Glutamatergic neuron (in vitro differentiated cells): ENCODE measurements at places on chromosomes 16 and 17. TPM values are rescaled to one million over a fixed set of nuclear protein-coding genes. Genes with fewer than 3 reads are reported as not detected.

The KCTD19 gene
- total RNA-seq: 1.0 TPM

The PRSS22 gene
- not detected for total RNA-seq

The PABPN1L gene
- 3.9 TPM for total RNA-seq

DNA sequence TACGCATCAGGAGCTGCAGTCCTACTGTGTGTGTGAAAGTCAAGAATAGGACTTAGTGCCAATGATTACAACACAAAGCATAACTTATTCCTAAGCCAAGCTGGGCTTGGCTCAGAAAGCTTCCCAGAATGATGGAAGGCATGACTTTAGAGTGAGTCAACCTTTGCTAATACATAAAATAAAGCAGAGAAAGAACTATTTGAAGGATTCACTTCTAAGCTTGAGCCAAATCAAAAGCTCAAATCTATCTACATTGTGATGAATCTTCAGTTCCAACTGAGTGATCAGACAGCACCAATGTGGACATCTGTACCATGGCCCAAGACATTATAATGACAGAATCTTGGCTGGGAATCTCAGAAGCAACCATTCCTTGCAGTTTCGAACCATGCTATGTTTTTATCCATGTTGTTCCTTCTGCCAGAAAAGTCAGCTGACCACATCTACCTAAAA is 41.4 kb downstream of the SMG6 start:
- no peak for DNase-seq

GRCh38 chr17:71909155-71909554 is 211.7 kb upstream of the SOX9 start:
- no peak for DNase-seq

The REXO5 gene
- 5.9 TPM for total RNA-seq

The ABCA10 gene
- total RNA-seq: 4.2 TPM

DNA sequence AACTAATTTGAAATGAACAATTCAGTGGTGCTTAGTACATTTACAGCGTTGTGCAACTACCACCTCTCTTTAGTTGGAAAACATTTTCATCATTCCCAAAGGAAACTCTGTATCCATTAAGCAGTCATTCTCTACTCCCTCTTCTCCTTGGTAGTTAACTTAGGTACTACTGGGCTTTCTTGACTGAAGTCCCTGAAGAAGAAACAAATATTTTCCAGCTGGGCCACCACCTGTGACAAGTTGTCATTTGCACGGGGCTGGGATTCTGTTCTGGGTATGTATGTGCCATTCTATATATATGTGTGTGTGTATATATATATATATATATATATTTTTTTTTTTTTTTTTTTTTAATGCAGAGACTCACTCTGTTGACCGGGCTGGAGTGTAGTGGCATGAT is 15.4 kb upstream of the RMI2 start:
- DNase-seq: no peak

The KRT28 gene
- total RNA-seq: not detected

DNA sequence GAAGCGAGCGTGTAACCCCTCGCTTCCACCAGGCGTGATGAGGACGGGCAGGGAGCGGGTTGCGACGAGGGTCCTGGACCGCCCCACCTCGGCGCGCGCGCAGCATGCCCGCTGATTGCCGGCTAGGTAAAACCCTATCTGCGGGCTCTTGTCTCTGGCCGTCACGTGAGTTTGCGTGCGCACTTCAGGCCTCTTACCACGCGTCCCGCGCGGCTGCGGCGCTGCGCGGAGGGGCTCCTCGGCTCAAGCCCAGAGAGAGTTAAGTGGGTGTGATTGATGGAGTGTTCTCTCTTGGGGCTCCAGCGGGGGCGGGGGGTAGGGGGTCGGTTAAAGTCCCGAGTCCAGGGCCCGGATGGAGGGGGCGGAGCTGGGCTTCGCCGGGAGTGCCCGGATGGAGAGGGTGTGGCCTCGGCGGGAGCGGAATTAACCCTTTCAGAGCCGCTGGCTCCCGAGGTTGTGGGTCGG is 7.9 kb downstream of the KDM6B start:
- DNase-seq: peak; percentile 99

GRCh38 chr16:66927918-66928649 is 2.7 kb upstream of the RRAD start:
- no peak for DNase-seq

The TBC1D3C gene
- total RNA-seq: not detected

GRCh38 chr17:47660064-47660492 is 10.4 kb downstream of the KPNB1 start:
- no peak for DNase-seq

- no peak for DNase-seq
These were observed 34.4 kb upstream of the RGS9 start for GRCh38 chr17:65102788-65103187.

The TMC5 gene
- not detected for total RNA-seq

GRCh38 chr17:4978726-4979125 is 8.7 kb downstream of the CAMTA2 start:
- DNase-seq: no peak

DNA sequence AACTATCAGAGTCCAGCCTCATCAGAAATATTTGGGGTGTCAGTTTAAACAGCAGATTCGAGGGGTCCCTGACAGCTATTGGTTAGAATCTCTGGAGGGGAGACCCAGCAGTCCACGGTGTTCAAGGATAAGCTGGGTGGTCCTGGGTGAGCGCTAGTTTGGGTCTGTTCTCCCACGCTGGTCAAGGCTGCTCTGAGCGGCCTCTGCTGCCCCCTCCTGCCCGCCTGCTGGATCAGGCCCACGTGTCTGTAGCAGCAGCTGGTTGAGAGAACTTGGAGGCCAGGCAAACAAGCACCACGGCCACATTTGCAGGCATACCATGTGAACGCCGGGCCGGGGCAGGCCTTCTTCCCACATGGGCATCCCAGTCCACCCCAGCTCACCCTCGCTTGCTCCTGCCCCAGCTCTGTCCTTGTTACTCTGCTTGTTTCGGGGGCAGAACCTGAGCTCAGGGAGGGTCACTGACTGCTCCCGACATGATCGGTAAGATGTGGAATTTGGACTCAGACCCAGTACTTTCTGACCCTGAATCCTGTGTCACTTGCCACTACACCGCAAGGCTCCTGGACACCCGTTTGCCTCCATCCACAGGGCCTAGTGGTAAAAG is 7.4 kb downstream of the FOXF1 start:
- peak; percentile 83 for DNase-seq

The CLDN9 gene
- 0.39 TPM for total RNA-seq

- DNase-seq: no peak
These were observed 85.3 kb upstream of the LGALS9 start for GRCh38 chr17:27545562-27546229.

The IKZF3 gene
- not detected for total RNA-seq

The CCDC40 gene
- 25.3 TPM for total RNA-seq

GRCh38 chr17:21164620-21165019 is 37.9 kb downstream of the DHRS7B start:
- no peak for DNase-seq

GRCh38 chr17:45336390-45337182 is 19.8 kb upstream of the MAP3K14 start:
- DNase-seq: no peak

DNA sequence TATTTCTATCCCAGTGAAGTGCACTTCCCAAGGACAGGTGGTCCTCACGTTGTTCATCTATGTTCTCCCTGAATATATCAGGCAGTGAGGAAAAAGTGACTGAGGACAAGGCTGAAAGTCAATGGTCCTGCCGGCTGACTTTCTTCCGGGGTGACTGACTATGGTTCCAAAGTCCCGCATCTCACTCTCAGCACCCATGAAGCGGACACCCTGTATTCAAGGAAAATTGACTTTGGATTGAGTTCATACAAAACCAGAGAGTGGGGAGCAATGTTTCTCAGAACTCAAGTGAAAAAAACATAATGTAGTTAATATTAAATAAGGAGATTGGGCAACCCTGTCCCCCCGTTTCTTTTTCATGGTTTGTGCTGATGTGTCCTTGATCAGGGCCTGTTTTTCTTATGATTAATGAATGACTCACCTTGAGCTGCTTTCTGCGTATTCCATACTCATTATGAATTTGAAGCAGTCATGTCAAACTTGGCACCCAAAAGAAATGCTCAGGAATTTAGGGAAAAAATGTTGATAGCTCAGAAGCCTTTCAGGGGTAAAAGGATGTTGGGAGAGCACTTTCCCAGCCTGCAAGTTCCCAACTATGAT is 184.0 kb downstream of the CYLD start:
- DNase-seq: no peak

DNA sequence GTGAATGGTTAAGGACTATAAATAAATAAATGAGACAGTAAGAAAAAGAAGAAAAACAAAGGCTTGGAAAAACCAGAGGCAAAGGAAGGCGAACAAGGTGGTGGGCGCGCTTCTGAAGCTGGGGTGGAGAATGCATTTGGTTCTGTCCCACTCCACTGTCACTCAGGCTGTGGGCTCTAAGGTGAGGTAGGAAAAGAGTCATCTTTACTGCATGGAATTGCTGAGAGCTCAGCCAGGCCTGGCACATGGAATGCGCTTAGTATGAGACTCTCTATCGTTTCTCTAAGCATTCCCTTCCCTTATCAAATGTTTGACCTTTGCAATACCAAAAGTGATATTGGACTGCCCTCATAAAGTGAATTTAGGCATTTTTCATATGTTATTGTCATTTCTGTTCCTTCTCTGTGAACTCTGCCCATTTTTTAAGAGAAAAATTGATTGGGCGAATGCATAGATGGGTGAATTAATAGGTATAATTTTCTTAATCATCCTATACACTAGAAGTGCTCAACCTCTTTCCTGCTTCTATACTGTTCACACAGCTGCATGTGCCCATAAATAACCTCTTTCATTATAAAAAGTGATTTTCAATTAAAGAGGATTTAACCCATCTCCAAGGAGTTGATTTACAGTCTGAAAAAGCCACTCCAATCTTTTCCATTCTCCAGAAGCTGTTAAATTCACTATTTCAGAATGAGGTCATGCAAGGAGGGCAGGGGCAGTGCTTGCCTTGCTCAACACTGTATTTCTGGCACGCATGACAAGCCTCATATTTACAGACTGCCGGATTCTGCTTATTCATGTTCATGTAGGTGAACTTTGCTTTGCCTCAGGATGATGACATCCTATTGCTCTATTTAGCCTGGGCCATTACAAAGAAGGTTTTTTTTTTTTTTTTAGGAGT is 87.7 kb downstream of the MYH10 start:
- DNase-seq: no peak

- DNase-seq: no peak
These were observed 1.2 kb downstream of the TMEM106A start for GRCh38 chr17:43212641-43213490.

The HSPB9 gene
- total RNA-seq: 0.44 TPM

DNA sequence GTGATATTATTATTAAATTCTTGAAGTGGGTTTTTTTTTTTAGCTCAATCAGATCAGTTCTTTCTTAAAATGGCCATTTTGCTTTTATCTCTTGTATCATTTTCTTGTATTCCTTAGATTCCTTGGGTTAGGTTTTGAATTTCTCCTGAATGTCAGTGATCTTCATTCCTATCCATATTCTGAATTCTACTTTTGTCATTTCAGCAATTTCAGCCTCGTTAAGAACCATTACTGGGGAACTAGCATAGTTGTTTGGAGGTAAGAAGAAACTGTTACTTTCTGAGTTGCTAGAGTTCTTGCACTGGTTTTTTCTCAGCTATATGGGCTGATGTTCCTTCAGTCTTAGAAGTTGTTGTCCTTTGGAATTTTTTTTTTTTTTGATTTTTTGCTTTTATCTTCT is 293.1 kb downstream of the MAP2K4 start:
- DNase-seq: no peak

The ZNF500 gene
- total RNA-seq: 19.8 TPM

DNA sequence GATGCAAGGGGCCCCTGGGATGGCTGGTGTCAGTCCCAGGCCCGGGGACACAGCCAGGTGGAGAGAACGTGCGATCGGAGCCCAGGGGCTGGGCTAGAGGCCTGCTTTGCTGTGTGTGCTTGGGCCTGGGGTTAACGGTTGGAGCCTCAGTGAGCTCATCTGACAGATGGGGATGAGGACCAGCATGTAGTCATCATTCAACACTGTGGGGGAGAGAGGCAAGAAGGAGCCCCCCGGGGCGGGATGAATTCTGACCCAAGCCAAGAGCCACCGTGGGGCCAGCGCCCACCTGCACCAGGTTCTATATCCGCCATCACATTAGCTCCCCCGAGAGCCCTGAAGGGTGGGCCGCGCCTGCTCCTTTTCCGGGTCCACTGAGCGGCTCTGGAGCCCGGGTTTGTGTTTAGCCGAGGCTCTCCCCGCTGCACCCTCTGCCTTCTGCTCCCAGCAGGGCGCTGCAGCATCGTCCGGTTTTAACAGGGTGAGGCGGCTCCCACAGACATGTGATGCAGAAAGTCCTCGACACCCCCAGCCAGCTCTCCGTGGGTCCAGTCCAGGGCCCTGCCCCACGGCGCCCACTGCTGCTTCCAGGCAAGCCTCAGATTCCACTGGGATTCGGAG is 365.7 kb downstream of the SEC14L1 start:
- peak; percentile 31 for DNase-seq

DNA sequence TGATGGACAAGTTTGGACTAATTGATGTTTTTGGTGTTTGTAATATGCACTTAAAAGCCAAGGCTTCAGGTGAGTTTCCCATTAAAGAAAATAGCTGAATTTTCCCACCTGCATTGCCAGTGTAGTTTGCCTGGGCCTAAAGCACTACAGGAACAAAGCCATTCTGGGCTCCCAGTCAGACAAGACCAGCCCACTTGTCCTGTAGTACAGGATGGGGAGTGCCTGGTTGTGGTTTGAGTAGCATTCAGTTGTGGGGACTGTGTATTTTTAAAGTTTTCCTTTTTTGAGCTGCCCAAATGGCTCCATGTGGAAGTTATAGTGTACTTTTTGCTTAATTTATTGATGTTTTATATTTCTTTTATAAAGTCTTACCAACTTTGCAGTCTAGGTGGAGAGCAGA is 91.7 kb downstream of the TANGO6 start:
- no peak for DNase-seq

The CD300A gene
- total RNA-seq: 0.25 TPM

- DNase-seq: no peak
These were observed 9.5 kb upstream of the USP10 start for GRCh38 chr16:84690088-84690819.

DNA sequence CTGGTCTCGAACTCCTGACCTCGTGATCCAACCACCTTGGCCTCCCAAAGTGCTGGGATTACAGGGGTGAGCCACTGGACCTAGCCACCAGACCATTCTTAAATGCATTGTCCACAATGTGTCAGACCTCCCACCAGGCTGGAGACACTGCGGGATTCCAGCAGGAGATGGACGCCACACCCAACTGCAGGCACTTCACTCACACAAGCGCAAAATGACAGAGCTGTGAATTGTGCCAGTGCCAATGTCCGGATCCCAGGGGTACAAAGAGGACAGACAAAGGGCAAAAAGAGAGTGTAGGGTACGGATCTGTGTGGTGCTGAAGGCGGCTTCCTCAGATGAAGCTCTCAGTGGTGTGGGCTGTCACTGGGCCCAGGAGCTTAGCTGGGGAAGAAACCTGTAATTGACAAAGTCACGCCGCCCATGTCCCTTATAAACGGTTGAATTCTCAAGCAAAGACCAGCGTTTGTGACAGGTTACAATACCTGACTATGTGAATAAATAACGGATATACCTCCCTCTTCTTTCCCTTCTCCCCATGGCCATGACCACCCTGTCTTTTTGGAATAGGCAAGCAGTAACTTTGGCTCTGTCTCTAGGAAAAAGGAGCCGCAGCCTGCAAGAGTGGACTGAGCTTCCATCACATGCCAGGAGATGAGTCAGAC is 40.0 kb downstream of the HS3ST3A1 start:
- DNase-seq: no peak

The MYOCD gene
- total RNA-seq: not detected

GRCh38 chr16:72203401-72203800 is 31.4 kb upstream of the PMFBP1 start:
- no peak for DNase-seq

The HEXIM1 gene
- 13.0 TPM for total RNA-seq
